ENCODE measurements at places on chromosomes 6 and 20.

- DNase-seq = no peak
Observed at GRCh38 chr6:40910260-40910893, 128.6 kb downstream of the UNC5CL start.

DNA sequence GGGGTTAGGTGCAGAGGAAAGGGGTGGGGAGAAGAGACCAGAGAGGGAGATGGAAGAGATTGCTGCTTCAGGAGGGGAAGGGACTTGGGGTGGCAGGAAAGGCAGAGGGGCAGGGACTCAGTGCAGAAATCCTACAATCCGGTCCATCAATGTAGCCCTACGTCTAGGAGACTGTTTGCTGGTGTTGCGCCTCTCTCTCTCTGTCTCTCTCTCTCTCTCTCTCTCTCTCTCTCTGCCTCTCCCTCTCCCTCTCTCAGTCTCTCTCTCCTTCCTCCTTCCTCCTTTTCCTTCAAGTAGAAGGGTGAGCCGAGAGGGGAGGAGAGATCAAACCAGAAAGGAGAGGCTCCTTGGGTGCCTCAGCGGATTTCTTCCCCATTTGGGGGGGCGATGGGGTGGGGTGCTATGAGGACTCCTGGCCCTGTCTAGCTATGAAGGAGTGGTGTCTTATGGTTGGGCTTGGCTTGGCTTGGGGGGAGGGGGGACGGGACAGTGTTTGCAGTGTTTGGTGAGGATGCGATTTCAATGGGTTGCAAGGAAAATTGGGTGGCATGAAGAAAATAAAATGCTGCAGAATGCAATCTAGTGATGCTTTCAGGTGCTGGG, 181.2 kb downstream of the TBXT start:
- no peak for DNase-seq

DNA sequence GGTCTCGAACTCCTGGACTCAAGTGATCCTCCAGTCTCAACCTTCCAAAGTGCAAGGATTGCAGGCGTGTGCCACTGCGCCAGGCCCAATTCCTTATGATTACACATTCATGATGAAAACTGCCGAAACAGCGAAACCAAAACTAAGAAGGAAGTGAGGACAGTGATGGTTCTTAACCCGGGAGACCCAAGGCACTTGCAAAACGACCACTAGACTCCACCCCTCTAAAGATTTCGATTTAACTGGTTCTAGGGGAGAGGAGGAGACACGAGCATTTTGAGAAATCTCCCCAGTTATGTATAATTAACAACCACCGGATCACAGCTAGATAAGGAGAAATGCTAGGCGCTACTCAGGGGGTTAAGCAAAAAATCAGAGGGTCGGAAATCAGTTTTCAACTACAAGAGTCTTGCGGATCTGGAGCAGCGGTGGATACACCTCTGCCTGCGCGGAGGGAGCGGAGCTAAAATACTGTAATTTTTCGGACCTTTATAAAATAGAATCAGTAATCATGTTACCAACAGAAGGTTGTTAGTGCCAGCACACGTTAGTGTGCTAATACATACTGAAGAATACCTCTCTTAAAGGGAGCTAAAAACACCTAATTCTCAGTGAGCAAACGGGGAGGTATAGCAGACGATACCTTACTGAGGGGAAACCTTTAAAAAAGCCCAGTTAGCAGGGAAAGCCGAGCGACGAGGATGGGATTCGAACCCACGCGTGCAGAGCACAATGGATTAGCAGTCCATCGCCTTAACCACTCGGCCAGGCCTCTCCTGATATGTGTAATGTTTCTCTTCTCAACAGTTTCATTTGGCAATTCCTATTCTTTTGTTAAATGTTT, 60.0 kb upstream of the BTN3A2 start:
- DNase-seq = peak; percentile 79

DNA sequence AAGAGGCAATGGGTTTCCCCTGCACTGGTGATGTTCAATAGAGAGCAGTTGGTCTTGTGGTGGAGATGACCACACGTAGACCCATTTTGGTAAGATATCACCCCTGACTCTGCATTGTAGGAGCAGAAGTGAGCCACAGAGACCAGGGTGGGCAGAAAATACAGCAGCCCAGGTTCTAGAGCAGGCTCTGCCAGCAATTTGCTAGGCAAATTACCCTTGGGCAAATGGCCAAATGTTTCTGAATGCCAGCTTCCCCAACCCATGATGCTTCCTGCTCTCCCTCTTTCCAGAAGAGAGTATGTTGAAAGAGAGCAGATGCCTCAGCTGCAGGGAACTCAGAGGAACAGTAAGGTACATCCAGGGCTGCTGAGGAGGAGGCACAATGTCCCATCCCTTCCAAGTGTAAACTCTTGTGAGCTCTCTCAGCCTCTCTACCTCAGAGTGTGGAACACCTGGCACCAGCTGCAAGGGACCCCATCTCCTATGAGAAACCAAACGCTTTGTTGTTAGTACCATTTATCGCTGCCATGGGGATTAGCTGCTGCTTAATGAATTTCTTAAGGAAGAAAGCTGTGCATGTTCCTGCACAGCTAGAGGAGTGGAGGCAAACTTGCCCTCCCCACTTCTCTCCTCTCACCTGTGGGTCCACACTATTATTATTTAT, 317.5 kb upstream of the MOCS1 start:
- DNase-seq = no peak

- DNase-seq = no peak
Observed at GRCh38 chr6:43984442-43985321, 142.6 kb downstream of the MRPL14 start.

- DNase-seq = no peak
Observed at GRCh38 chr6:57113105-57113504, 23.1 kb downstream of the ZNF451 start.

DNA sequence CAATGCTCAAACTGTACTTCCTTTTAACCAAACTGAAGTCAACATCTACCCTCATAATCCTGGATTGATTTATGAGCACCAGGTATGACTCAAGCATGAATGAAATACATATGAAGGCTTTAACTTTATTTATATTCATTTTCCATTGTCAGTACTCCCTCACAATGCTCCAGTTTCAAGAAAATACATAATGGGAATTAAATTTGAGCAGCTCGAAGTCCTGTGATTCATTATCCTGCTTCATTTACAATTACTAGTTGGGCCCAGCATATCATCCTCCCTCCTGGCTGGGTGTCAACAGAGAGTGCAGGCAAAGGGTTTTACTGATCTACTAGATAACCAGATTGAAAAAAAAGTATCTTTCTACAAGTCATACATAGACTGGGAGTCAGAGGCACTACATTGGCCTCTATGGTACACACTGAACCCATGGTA, 10.1 kb downstream of the SAMHD1 start:
- DNase-seq = peak; percentile 23

GRCh38 chr6:78597966-78598365, 269.4 kb upstream of the IRAK1BP1 start:
- DNase-seq = no peak

DNA sequence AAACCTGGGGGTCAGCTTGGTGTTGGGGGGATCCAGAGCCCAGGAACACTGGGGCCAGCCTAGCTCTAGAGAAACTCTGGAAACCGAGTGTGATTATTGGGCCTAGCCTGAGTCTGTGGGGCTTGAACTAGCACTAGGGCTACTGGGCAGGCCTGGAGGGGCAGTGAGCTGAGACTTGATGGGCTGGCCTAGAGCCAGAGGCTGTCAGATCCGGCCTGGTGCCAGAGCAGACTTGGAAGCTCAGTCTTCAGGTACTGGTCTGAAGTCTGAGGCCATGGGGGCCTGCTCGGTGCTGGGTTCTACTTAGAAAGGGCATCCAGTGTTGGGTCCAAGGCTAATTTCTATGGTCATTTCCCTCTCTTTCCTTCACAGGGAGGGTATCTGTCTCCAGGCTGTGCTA, 2.7 kb downstream of the DEFB112 start:
- no peak for DNase-seq

GRCh38 chr20:9744551-9744950, 94.3 kb downstream of the PAK5 start:
- no peak for DNase-seq

- peak; percentile 82 for DNase-seq
Observed at GRCh38 chr6:142850679-142851423, 94.1 kb downstream of the HIVEP2 start.
